ENCODE measurements at places on chromosomes 4 and X. TPM values are rescaled to one million over a fixed set of nuclear protein-coding genes. Genes with fewer than 3 reads are reported as not detected.
A peak's percentile ranks its signal among the peaks of the same experiment; 100 is the strongest.

DNA sequence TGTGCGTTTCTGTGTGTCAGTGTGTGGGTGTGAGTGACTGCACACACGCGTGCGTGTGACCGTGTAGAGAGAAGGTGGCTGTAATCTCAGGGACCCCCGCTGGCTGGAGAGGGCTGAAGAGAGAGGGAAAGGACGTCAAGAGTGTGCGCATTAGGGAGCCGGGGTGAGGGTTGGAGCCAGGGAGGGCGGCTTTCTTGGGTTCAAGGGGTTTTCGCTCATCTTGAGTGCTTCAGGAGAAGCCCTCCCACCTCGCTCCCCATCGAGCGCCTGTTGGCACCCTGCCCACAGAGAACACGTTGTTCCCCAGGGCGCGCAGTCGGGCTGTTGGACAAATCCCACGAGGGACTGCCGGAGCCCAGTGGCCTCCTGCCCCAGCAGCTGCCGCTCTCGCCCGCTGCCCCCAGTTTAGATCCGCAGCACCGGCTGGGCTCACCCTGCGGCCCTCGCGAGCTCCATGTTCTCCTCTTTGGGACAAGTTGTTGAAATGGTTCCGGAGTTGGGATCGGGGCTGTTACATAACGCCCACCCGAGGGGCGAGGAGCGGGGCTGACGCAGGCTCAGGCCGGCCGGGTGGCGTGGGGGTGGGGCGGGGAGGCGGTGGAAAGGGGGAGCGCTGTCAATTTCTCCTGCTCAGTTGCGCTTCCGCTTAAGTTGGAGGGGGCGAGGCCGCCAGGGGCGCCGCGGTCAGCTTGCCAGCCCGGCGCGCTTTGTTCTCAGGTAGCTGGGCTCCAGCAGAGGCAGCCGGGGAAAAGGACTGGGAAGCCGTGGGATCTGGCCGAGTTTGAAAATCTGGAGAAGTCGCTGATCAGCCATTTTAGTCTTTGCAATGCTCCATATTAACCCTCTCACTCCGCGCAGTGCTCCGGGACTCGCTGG is 1.6 kb downstream of the GRIA2 start:
- peak; percentile 33 for DNase-seq

DNA sequence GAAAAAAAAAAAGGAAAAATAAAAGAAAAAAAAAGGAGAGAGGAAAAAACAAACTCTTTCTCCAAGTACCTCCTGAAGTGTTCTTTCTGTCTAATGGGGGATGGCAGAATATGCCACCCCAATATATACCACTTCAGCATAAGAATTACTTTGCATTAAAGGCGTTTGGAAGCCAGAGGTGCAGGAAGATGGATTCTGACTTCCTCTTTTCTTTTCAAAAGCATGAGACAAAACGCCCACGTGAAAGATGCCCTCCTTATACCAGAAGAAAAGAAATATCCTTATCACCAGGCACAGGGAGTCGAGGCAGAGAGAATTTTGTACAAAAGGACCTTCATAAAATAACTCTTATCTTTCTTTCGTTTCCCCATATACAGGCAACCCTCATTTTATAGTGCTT is 40.9 kb downstream of the COX18 start:
- DNase-seq = no peak

DNA sequence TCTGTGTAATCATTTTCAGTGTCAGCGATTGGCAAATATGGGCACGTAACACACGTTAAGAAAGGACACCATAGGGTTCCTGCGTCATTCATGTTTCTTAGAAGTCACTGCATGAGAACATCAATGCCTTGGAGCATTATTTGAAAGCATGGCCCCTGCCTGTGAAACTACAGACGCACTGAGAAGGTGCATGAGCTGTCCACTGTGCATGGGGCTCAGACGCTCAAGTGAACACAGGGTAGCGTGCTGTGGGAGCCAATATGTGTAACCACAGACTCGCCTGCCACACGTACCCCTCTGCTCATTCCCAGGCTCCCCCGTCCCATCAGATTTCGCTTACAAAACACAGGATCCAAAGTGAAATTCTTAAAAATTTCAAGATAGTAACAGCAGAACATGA is 6.5 kb downstream of the PPP2R2C start:
- DNase-seq = no peak

DNA sequence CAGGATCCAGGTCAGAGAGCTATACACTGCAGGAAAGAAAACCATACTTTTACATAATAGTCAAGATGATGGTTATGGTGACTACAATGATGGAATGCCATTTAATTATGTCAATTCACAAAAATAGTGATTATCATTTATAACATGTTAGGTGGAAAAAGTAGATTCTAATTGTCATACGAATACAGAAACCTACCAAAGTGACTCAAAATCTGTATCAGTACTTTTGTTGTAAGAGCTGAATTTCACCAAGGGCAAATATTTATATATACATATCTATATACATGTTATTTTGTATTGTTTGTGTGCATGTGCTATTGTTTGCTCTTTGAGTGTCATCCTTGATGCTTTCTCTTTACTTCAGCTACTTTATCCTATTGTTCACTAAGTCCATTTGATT is 485.4 kb downstream of the INPP4B start:
- no peak for DNase-seq

DNA sequence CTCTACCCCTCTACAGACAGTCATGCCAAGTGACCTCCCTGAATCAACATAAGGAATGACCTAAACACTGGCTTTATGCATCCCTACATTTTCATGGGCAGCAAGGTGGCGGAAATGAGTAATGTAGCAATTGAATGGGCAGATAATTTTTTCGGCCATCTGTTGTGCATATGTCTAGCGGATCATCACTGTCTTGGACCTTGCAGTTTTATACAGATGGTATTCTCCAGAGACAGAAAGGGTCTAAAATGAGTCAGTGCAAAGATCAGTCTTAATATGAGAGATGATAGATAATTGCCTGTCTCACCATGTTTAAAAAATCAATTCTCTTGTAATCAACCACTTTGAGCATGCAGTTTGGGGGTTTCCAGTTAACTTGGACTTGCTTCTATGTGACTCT is 177.3 kb upstream of the DKK2 start:
- DNase-seq = no peak

DNA sequence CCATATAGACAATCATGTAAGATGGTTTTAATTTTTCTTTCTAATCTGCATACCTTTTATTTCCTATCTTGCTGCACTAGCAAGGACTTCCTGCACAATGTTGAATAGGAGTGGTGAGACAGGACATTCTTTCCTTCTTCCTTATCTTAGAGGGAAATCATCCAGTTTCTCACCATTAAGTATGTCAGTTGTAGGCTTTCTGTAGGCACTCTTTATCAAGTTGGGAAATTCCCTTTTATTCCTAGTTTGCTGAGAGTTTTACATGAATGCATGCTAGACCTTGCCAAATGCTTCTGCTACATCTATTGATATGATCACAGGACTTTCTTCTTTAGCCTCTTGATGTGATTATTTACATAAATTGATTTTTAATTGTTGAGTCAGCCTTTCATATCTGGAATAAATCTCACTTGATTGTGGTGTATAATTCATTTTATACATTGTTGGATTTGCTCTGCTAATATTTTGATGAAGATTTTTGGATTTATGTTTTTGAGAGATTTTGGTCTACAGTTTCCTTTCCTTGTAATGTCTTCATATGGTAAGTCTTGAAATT is 23.8 kb downstream of the RNF175 start:
- no peak for DNase-seq

MRFAP1L1 gene
- 124 TPM for polyA plus RNA-seq

- no peak for DNase-seq
Measured at GRCh38 chr4:106096454-106096853, 201.2 kb downstream of the NPNT start.

Measured in left kidney (tissue), 8 donors.